Spinal cord (tissue), 10 donors: ENCODE measurements at places on chromosomes 11 and 22.

- H3K27ac ChIP-seq, result no peak overlapping the region
- no peaks in the 10 kb centered on the region for H3K27me3 ChIP-seq
- no peak for DNase-seq
- H3K4me1 ChIP-seq, result no peaks in the 10 kb centered on the region
- H3K4me3 ChIP-seq, result no peak overlapping the region
Measured at GRCh38 chr11:10004526-10005113, 289.4 kb downstream of the SBF2 start.

GRCh38 chr11:120912504-120912903, 111.4 kb upstream of the TBCEL start:
- peak; percentile 74 for DNase-seq
- H3K27ac ChIP-seq, result no peak overlapping the region
- H3K27me3 ChIP-seq, result no peaks in the 10 kb centered on the region
- no peak overlapping the region for H3K4me3 ChIP-seq

DNA sequence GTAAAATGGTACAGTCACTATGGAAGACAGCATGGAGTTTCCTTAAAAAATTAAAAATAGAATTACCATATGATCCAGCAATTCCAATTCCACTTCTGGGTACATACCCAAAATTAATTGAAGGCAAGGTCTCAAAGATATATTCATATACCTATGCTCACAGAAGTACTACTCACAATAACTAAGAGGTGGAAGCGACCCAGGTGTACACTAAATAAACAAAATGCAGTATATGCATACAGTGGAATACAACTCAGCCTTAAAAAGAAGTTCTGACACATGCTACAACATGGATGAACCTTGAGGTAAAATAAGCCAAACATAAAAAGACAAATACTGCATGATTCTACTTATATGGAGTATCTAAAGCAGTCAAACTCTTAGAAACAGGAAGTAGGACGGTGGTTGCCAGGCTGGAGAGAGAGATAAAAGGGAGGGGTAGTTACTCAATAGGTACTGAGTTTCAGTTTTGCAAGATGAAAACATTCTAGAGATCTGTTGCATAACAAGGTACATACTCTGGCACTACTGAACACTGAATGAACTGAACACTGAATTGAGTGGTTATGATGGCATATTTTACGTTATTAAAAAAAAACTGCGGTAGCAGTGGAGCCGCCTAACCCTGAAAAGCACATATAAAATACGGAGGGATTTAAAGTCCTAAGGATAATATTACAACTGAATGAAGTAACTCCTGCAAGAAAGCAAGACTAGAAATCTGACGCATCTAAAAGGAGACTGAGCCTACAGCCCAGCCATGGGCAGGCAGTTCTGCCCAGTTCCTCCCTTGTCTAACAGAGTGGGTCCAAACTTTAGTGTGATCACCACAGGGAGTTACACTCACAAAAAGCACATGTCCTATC, 12.8 kb downstream of the DGCR2 start:
- H3K4me1 ChIP-seq, result peaks cover 36% of the 10 kb centered on the region
- no peak overlapping the region for H3K4me3 ChIP-seq
- no peak for DNase-seq
- H3K27me3 ChIP-seq, result no peaks in the 10 kb centered on the region
- H3K27ac ChIP-seq, result no peak overlapping the region

DNA sequence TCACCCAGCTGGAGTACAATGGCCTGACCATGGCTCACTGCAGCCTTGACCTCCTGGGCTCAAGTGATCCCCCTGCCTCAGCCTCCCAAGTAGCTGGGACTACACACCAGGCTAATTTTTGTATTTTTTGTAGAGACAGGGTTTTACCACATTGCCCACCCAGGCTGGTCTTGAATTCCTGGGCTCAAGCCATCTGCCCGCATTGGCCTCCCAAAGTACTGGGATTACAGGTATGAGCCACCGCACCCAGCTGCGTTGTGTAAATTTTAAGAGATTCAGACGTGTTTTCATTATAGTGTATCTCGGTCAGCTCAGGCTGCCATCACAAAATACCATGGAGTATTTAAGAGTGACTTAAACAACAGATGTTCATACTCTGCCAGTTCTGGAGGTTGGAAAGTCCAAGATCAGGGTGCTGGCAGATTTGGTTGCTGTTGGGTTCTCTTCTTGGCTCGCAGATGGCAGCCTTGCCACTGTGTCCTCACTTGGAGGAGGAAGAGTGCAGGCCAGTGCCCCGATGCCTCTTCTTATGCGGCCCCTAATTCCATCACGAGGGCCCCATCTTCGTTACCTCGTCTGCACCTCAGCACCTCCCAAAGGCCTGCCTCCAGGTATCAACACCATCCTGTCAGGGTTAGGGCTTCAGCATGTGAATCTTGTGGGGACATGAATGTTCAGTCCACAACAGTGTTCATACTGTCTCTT, 32.6 kb upstream of the PARVB start:
- H3K36me3 ChIP-seq, result peaks cover 65% of the 10 kb centered on the region
- no peak overlapping the region for H3K4me3 ChIP-seq
- DNase-seq, result no peak
- H3K27me3 ChIP-seq, result no peaks in the 10 kb centered on the region
- no peak overlapping the region for H3K27ac ChIP-seq

- no peaks in the 10 kb centered on the region for H3K27me3 ChIP-seq
- no peak for DNase-seq
- no peaks in the 10 kb centered on the region for H3K36me3 ChIP-seq
- no peak overlapping the region for H3K4me3 ChIP-seq
- peaks cover 6% of the 10 kb centered on the region for H3K4me1 ChIP-seq
Measured at GRCh38 chr11:95595973-95596489, 193.6 kb downstream of the FAM76B start.

DNA sequence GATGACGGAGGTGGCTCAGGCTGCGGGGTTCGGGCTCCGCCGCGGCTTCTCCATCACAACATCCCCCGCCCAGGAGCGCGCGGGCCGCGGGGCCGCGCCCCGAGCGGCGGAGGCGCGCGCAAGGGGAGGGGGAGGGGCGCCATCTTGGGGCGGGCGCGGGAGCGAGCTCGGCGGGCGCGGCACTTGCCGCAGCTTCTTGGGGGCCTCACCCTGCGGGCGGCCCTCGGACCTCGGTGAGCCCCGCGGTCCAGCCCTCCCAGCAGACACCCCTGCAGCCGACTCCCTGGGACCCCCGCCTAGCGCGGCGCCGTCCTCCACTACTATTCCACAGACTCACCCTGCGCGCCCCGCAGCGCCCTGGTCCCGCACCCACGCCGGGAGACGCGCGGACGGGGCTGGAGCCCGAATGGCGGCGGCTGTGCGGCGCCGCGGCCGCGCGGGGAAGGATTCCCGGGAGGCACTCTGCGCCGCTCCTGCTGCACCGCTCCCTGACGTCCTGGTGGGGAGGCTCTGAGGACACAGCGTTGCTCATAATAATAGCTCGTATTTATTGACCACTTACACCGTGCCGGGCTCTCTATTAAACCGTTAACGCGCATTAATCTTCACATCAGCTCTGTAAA, at the start of gene APBB1:
Gene APBB1, minus strand, starts transcription at position 86 of the 623 bp plus-strand sequence. CDS start 7,747 bp downstream, outside the sequence.
- H3K27me3 ChIP-seq, result no peaks in the 10 kb centered on the region
- peaks cover 16% of the 10 kb centered on the region for H3K4me1 ChIP-seq
- peaks cover 3% of the 10 kb centered on the region for H3K36me3 ChIP-seq
- H3K27ac ChIP-seq, result peak within 1 kb of the TSS; percentile 88

DNA sequence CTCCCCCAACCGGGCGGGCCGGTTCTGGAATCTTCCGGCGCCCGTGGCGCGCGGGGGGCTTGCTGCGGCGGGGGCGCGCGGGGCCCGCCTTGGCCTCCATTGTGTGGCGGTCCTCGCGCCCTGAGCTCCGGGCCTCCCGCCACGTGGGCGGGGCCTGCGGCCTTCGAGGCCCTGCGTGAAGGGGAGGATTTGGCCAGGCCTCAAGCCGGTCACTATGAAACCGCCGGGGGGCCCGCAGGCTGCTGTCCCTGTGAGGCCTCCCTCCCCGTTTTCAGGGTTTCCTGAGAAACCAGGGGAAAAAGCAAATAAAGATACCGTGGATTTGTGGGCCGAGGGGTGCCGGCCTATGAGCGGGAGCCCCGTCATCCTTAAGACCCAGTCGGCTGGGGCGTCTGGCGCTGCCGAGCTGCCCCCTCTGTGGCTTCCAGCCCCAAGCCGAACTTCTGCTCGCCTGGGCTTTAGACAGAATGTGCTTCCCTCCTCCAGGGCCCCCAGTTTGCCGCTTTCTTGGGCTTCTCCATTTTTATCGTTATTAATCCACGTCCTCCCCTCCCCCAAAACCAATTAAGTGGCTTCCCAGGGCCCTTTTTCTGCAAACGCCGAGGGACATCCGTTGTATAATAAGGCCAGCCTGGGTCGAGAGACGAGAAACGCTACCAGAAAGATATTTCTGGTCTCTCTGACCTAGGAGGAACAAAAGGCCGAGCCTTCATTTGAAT, 602 bp downstream of the EWSR1 start:
- DNase-seq, result peak; percentile 79
- H3K36me3 ChIP-seq, result peaks cover 24% of the 10 kb centered on the region
- no peaks in the 10 kb centered on the region for H3K27me3 ChIP-seq
- peaks cover 18% of the 10 kb centered on the region for H3K4me1 ChIP-seq
- H3K27ac ChIP-seq, result peak overlapping the region; percentile 99

- no peak overlapping the region for H3K4me3 ChIP-seq
- H3K4me1 ChIP-seq, result peaks cover 3% of the 10 kb centered on the region
- H3K27me3 ChIP-seq, result no peaks in the 10 kb centered on the region
Measured at GRCh38 chr22:36541831-36542411, 13.0 kb upstream of the EIF3D start.

DNA sequence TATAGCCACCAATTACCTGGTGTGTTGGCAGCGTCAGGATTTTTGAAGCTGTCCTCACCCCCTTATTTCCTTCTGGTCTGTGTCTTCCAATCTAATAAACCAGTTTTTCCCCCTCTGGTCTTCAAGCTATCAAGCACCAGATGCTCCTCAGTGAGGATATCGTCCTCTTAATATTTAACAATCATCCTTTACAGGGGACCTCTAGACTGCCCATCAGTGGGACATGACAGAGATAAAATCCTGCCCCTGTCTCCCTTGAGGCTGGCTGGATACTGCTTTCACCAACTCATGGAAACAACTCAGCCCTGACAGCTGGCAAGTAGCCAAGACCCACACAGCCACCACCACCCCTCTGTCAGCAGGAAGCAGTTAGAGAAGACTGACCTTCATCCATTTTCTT, 421.0 kb upstream of the API5 start:
- H3K27me3 ChIP-seq, result no peaks in the 10 kb centered on the region
- DNase-seq, result no peak
- H3K36me3 ChIP-seq, result no peaks in the 10 kb centered on the region
- H3K27ac ChIP-seq, result no peak overlapping the region
- no peak overlapping the region for H3K4me3 ChIP-seq
- H3K4me1 ChIP-seq, result no peaks in the 10 kb centered on the region

- H3K27me3 ChIP-seq, result peaks cover 96% of the 10 kb centered on the region
- peak overlapping the region; percentile 19 for H3K4me3 ChIP-seq
- peak; percentile 70 for DNase-seq
- no peaks in the 10 kb centered on the region for H3K36me3 ChIP-seq
Measured at GRCh38 chr11:124865902-124866851, 945 bp downstream of the ROBO3 start.

- no peak overlapping the region for H3K4me3 ChIP-seq
- peaks cover 20% of the 10 kb centered on the region for H3K4me1 ChIP-seq
- no peaks in the 10 kb centered on the region for H3K36me3 ChIP-seq
- H3K27me3 ChIP-seq, result peaks cover 7% of the 10 kb centered on the region
Measured at GRCh38 chr11:128894685-128895084, 3.5 kb downstream of the KCNJ5 start.

DNA sequence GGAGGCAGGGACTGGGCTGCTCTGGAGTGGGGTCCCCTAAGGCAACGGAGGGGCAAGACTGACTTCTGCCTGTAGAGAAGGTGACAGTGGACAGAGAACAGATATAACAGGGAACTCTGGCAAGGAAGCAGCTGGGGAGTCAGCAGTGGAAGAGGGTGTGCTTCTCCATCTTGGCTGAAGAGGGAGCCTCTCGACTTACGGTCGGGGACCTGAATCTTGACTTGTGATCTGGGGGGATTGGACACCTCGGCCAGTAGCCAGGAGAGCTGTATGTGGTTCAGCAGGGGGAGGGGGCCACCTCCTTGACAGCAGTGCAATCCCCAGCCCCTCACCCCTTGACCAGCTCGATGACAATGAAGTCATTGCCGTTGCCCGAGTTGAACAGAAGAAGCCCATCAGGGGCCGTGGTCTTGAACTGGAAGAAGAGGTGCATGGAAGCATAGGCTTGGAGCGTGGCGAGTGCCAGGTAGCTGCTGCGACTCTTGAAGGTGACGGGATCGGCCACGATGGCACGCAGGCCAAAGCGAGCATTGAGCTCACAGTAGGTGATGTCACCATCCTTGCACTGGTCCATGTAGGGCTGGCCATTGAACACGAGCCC, 60.0 kb downstream of the SLC22A12 start:
- H3K4me3 ChIP-seq, result no peak overlapping the region
- peaks cover 61% of the 10 kb centered on the region for H3K36me3 ChIP-seq
- no peaks in the 10 kb centered on the region for H3K27me3 ChIP-seq
- DNase-seq, result no peak
- peaks cover 52% of the 10 kb centered on the region for H3K4me1 ChIP-seq
- H3K27ac ChIP-seq, result no peak overlapping the region

GRCh38 chr22:16963189-16963945, 44.7 kb downstream of the GAB4 start:
- no peaks in the 10 kb centered on the region for H3K36me3 ChIP-seq
- H3K27me3 ChIP-seq, result no peaks in the 10 kb centered on the region
- H3K27ac ChIP-seq, result no peak overlapping the region
- H3K4me3 ChIP-seq, result no peak overlapping the region
- no peak for DNase-seq

DNA sequence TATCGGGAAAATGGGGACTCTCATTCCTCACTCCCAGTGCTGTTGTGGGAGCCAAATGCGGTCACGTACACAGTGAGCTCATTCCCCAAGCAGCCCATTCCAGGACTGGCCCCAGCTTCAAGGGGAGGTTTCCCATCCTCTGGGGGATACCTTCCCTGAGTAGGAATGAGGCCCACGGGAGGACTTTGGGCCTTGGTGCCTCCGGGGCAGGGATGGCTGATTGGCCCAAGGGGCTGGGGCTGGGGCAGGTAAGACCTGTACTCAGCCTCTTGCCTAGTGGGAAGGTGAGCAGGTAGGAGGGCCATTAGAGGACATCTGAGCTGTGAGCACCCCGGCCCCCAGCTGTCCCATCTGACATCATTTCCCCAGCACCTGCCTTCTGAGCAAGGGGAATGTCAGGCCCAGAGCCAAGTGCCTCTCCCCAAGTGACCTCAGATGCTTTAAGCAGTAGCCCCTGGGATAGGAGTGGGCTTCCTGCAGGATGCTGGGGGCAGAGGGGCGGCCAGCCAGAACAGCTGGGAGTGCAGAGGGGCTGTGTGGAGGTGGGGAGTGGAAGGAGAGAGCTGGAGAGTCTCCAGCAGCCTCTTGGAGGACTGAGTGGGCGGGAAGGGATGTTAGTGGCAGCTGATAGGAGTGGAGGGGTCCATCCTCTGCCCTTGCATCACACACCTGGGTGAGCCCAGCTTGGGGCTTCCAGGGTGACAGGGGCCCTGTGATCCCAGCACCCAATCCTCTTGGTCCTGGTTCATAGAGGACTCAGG, 58.4 kb downstream of the CD82 start:
- peaks cover 11% of the 10 kb centered on the region for H3K36me3 ChIP-seq
- H3K4me3 ChIP-seq, result no peak overlapping the region
- no peak overlapping the region for H3K27ac ChIP-seq
- DNase-seq, result no peak
- peaks cover 37% of the 10 kb centered on the region for H3K4me1 ChIP-seq
